ENCODE measurements at places on chromosomes 3 and 15. TPM values are rescaled to one million over a fixed set of nuclear protein-coding genes. Genes with fewer than 3 reads are reported as not detected.

Gene LTF
- total RNA-seq = 3.7 TPM

Gene CHDH
- total RNA-seq = 9.3 TPM

Gene ZNF148
- total RNA-seq = 45.2 TPM

Gene MELTF
- total RNA-seq = 3.1 TPM

Gene NR1I2
- 0.11 TPM for total RNA-seq

Gene KLHL40
- total RNA-seq = 0.11 TPM

Gene ARGFX
- not detected for total RNA-seq

Gene THBS1
- 37.5 TPM for total RNA-seq

Gene TGM5
- total RNA-seq = not detected

- DNase-seq = no peak
Observed at GRCh38 chr3:152611905-152612304, 223.0 kb upstream of the P2RY1 start.

GRCh38 chr3:124034016-124034843 is 42.3 kb upstream of the ROPN1 start:
- peak; percentile 39 for DNase-seq

- DNase-seq = no peak
Observed at GRCh38 chr3:15728766-15729165, 69.0 kb downstream of the ANKRD28 start.

- DNase-seq = no peak
Observed at GRCh38 chr3:70856414-70857162, 544.1 kb upstream of the MDFIC2 start.

GRCh38 chr3:123378409-123378915 is 70.4 kb downstream of the ADCY5 start:
- DNase-seq = no peak

- DNase-seq = no peak
Observed at GRCh38 chr3:47523310-47524073, 10.0 kb upstream of the ELP6 start.

- no peak for DNase-seq
Observed at GRCh38 chr3:136909187-136909586, 47.2 kb downstream of the NCK1 start.

DNA sequence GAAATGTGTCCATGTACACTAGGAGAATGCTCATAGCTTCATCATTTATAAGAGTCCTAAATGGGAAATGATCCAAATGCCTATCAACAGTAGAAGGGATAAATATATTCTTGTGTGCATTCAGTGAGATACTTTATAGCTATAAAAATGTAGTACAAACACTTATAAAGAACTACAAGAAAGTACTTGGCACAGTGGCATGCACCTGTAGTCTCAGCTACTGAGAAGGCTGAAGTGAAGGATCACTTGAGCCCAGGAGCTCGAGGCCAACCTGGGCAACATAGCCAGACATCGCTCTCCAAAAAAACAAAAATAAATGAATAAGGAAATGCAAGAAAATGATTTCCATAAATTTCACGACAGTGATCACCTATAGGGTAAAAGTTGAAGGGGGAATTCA is 3.6 kb upstream of the FBXL2 start:
- no peak for DNase-seq

DNA sequence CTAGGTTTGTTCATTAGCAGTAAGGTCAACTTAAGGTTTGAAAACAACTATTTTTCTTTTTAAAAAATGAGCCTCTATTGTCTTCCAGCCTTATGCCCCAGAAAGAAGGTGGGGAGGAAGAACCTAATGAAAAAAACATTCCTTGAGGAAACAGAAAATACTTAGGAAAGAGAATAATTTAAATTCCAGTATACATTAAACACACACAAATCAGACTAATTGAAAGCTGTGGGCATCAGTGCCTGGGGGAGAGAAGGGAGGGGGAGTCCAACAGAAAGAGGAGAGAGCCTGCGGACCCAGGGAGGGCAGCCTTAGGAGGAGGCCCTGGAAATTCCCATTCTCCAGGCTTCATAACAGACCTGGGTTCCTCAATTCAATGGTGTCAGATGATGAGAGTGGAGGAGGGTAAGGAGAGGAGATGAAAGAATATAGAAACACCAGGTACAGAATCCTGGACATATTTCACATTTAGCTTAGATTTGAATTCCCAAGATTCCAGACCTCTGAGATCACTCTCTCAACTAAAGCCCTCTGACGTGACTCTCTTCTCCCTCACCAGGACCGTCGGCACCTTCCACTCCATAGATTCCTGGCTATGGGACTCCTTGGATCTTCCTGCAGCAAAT is 320.5 kb upstream of the UMPS start:
- no peak for DNase-seq

GRCh38 chr3:157174290-157174648 is 14.3 kb upstream of the CCNL1 start:
- peak; percentile 59 for DNase-seq

GRCh38 chr15:100235030-100235617 is 106.7 kb downstream of the ADAMTS17 start:
- DNase-seq = peak; percentile 54

DNA sequence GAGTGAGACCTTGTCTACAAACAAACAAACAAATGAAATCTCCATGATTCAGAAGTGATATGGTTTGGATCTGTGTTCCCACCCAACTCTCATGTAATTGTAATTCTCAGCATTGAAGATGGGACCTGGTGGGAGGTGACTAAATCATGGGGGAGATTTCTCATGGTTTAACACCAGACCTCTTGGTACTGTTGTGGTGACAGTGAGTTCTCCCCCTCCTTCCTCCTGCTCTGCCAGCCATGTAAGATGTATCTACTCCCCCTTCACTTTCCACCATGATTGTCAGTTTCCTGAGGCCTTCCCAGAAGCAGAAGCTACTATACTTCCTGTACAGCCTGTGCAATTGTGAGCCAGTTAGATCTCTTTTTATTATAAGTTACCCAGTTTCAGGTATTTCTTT is 438.4 kb upstream of the THBS1 start:
- no peak for DNase-seq

Data from Right ventricle myocardium superior (tissue), 1 donor.